CD4-positive, alpha-beta T cell treated with Interleukin-2 at 100 ng/mL for 4 hours (primary cell): ENCODE measurements at places on chromosomes 1 and 21.

DNA sequence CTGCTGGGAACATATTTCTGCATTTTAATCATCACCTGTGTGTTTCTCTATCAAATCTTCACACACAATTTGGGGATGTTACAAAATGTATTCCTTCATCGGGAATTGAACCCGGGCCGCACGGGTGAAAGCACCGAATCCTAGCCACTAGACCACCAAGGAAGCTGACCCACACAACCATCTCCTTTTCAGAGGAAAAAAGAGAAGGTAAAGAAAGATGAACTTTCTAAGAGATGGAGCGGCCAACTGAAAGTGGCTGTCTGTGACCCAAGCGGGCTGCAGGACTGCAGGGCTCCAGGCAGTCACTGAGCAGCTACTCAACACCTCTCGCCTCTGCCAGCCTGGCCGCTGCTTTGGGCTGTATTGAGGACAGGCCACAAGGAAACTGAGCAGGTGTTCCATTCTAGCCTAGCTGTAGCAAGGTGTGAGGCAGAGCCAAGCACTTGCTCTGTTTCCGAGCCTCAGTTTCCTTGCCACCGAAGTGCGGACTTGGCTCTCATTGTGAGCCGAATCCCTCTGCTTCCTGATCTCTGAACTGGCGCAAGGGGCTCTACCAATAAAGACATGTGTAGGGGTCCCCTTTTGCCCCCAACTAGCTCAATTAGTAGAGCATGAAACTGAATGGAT lies 156.9 kb upstream of the NBPF11 start:
- DNase-seq = no peak

- DNase-seq = no peak
These were observed 199.1 kb downstream of the SLC45A1 start for GRCh38 chr1:8516793-8517556.

- no peak for DNase-seq
These were observed 68.3 kb upstream of the ST6GALNAC3 start for GRCh38 chr1:76006234-76006633.

DNA sequence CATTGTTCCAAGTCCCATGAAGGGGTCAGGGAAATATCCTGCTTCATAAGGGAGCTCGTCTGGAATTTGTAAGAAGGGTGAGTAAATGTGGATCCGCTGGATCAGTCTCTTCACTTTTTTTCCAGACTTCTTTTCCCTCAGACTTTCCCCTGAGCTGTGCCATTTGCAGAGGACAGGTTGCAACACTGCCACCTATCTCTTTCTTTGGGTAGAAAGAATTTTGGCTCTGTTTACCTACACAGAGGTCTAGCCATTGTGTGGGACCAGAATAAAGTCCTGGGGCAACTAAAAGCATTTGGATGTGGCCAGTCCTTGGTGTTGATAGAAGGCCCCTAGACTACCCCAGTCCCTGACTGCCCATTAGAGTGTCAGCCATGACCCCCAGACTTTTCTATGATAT lies 1146.7 kb upstream of the PRMT6 start:
- no peak for DNase-seq
